Suprapubic skin (tissue), 4 donors: ENCODE measurements at places on chromosomes 3 and 15.

DNA sequence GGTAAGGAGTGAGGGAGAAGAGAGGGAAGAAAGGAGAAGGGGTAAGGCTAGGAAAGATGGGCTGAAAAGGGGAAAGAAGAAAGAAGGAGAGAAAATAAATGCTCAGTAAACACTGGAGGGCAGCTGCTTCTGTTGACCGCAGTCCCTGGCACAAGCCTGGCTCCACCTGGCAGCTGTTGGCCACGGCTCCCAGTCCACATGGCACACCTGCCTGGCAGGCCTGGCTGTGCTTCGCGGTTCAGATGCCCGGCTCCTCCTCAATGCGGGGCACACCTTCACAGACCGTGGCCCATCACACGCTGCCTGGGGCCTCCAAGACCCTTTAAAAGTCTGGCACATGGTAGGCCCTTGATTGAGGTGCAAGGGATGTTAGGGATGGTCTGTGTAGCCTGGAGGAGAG, 516.8 kb upstream of the PROK2 start:
- no peak for DNase-seq

GRCh38 chr3:162165346-162165745, 668.7 kb downstream of the OTOL1 start:
- DNase-seq, result no peak

DNA sequence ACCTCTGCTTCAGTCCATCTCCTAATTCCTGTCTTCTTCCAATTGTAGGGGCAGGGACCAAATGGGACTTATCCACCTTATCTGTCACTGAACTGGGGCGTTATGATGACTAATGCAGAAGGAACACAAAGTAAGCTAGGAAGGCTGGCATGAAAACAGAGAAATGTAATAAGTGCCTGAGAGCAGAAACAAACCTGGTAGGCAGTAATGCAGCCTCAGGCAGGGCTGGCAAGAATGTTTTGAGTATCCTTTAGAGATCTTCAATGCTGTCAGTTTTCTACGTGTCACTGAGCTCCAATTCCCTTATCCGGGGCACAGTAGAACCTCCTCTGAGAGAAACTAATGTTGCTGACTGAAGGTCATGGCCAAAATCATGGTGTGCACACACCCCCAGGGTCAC, 246.2 kb upstream of the TBL1XR1 start:
- DNase-seq, result no peak

DNA sequence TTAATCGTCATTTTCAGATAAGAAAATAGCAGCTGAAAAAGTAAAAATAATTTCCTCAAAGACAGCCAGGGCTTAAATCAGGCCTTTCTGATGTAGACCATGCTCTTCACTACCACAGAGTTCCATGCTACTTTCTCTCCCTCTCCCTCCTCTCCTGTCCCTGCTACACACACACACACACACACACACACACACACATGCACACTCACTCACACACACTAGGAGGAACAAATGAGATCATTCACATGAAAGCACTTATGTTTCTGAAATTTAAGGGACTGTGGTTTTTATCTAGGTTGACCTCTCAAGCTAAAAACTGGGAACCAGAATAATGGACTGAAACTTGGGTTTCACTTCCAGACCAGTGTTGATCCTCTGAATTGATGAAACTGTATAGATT, 4.1 kb upstream of the PSMA4 start:
- no peak for DNase-seq

- DNase-seq, result no peak
Measured at GRCh38 chr3:126508564-126508964, 9.0 kb downstream of the UROC1 start.

- no peak for DNase-seq
Measured at GRCh38 chr3:12982619-12983101, 90.6 kb downstream of the IQSEC1 start.

DNA sequence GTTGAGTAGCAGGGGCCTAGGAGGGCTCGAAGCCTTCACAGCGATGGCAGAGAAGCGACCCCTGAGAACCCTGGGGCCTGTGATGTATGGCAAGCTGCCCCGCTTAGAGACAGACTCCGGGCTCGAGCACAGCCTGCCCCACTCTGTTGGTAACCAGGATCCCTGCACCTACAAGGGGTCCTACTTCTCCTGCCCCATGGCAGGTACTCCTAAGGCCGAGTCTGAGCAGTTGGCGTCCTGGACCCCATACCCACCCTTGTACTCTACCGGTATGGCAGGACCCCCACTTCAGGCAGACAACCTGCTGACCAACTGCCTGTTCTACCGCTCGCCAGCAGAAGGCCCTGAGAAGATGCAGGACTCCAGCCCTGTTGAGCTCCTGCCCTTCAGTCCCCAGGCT, 4.3 kb downstream of the C15orf39 start:
- DNase-seq, result no peak

GRCh38 chr3:34925851-34926250, 713.5 kb upstream of the ARPP21 start:
- DNase-seq, result no peak

DNA sequence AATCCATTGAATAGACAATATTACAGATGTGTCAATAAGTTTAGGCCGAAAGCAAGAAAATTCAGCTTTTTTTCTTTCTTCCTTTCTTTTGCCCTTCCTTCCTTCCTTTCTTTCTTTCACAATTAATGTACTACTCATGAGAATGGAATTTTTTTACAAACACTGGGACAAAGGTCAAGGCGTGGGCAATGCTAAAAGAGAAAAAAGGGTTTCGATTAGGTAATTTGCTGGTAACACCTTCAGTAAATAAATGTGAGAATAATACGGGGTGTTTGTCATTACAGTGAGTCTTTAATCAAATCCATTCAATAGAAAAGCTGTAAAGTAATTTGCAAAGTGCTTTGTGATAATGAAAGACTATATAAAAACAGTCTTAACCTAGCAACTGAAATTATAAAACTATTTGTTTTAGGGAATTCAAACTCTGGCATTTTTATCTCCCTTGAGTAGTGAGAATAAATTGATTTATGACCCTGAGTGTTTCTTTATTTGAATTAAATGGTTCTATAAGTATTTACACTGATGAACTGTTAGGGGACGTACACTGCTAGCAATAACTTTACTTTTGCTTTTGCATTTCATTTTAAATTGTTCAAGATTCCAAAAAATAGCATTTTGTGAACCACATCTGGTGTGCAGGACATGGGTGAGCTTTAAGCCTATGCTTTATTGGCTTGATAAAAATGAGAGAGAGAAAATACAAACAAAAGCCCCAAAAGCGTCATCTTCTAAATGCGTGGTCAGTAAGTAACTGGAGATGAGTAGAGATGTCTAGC, 104.2 kb upstream of the THRB start:
- DNase-seq, result no peak

GRCh38 chr15:50049871-50050270, 69.2 kb downstream of the ATP8B4 start:
- no peak for DNase-seq

GRCh38 chr3:169822983-169823382, 10.3 kb upstream of the LRRC34 start:
- DNase-seq, result no peak

GRCh38 chr3:127085576-127085975, 102.7 kb downstream of the PLXNA1 start:
- DNase-seq, result no peak

GRCh38 chr3:157754451-157754850, 251.2 kb upstream of the VEPH1 start:
- DNase-seq, result no peak

GRCh38 chr3:46883054-46883829, 5.7 kb downstream of the PTH1R start:
- no peak for DNase-seq

DNA sequence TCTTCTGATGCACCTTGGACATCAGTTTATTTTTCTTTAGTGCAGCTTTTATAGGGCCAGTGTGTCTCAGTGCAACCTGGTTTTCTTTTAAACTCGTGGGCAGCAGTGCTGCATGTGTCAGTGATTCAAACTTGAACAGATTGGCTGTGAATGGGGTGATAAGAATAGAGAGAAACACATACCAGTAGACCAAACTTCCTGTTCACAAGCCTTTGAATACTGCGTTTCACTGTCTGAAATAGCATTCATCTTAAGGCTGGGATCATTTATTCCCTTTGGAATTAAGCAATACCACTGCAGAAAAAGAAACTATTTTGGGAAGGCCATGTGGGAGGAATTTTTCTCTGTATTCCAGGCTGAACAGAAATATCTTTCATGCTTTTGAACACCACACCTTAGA, 51.7 kb downstream of the PHLDB2 start:
- DNase-seq, result no peak

DNA sequence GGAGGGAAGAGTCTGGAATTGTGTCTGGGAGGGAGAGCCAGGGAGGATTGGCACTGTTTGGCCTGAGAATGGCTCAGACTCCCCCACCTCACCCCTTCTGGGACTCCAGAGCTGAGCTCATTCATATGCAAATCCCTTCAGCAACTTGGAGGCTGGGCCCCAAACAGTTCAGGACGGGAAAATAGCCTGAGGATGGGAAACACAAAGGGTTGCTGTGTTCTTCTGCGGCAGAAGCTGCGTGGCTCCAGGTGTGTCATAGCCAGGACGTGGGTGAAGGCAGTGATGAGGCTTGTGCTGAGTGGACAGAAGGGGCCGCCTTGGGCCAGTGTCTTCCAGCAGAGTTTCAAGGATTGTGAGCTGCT, 16.6 kb downstream of the MASP1 start:
- DNase-seq, result no peak

DNA sequence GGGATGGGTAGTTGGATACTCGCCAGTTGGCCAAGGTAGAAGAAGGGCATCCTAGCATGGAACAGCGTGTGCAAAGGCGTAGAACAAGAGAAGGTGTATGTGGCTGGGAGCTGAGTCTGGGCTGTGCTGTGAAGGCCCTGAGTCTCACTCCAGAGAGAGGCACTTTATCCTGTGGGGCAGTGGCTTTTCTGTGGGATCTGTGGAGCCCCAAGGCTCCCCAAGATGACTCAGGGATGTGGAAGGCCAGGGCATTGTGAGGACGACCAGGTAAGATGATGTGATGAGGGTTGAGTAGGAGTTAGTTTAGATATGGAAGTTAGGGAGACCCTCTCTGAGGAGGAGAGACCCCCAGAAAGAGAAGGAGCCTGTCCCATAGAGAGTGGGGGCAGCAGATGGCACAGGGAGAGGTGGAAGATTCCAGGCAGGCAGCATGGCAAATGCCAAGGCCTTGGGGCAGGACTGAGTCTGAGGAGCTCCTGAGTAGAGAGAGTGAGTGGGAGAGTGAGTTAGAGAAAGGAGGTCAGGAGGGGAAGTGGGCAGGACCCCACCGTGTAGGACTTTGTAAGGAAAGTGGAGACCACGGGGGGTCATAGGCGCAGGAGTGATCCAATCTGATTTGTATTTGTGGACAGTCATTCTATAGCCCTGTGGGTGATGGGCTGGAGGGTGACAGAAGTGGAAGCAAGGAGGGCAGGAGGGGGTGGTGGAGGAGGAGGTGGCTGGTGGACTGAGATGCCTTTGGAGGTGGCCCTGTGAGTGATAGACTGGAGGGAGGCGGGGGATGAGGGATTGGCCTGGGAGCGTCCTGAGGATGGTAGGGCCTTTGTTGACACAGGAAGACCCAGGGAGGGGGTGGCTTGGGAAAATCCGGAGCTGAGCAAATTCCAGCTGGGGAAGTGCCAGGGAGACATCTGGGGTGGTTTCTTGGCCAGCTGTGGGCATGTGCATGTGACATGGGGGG, 50.3 kb downstream of the FBLN2 start:
- no peak for DNase-seq

GRCh38 chr15:77144026-77144425, 73.1 kb upstream of the TSPAN3 start:
- no peak for DNase-seq

DNA sequence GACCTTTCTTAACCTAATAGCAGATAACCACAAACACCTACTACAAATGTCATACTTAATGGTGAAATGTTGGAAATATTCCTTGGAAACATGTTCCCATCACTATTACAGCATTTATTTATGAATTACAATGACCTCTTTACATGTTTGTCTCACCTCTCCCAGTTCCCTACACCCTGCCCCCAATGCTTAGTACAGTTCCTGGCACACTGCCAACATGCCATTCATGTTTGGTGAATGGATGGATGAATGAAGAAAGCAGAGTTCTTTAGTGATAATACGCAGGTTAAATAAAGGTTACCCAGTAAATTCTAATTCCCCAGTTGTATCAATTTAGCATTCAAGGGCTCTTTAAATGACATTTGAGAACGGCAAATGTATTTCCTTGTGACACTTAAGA, 259.9 kb upstream of the ATP11B start:
- no peak for DNase-seq

DNA sequence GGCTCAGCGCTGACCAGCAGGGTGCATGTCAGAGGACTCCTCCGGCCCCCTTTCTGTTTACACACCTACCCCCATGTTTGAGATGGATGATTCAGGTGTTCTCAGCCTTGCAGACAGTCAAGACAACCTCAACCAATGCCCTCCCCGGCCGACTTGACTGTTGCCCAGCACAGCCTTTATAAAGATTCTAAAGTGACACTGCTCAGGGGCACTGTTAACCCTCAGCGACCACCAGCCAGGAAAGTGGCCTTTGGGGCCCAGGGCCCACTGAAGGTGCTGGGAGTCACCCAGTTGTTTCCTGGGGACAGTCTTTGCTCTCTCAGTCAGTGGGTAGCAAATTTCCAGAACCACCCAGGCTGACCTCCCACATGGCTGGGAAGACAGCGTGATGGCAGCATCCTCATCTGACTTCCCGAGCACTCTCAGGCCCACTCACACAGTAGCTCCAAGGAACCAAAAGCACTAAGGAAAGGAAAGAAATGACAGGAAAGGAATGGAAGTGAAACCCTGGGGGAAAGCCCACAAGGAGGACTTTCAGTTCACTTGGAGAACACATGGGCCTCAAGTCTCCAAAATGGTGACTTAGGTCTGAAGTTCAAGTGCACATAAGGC, 128.4 kb downstream of the ASB7 start:
- no peak for DNase-seq
